ENCODE measurements at places on chromosomes 4 and X. TPM values are rescaled to one million over a fixed set of nuclear protein-coding genes. Genes with fewer than 3 reads are reported as not detected.

The SLIT2 gene
- 8.5 TPM for total RNA-seq

- peak; percentile 43 for DNase-seq
These were observed 13.5 kb downstream of the ASB11 start for GRCh38 chrX:15301924-15302323.

DNA sequence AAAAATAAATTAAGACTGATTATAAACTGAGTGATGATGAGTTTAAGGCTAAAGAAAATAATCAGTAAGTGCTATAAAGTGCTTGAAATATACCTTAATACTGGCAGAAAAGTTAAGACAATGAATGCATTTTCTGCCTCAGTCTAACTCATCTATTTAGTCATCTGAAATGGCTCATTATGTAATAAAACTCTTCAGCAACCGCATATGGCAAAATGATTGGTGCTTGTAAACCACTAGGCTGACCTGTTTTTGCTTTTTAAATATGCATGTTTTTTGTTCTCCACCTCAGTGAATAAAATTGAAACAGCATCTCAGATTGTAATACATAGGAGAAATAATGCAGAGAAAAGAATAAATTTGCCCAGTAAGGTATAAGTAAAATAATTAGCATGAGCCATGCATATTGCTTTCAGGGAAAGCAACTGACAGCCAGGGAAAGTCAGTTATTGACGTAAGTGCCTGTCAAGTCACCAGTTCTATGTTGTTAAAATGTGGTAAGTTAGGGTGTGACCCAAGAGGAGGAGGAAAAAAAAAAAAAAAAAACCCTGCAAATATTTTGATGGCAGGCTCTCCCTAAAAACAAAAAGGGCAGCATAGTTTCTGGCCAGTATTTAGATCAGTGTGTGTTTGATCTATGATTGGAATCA, 167.5 kb downstream of the PALLD start:
- no peak for DNase-seq

GRCh38 chr4:187910741-187911140, 84.8 kb upstream of the ZFP42 start:
- no peak for DNase-seq

- DNase-seq = no peak
These were observed 75.7 kb downstream of the CPEB2 start for GRCh38 chr4:15077969-15078368.

DNA sequence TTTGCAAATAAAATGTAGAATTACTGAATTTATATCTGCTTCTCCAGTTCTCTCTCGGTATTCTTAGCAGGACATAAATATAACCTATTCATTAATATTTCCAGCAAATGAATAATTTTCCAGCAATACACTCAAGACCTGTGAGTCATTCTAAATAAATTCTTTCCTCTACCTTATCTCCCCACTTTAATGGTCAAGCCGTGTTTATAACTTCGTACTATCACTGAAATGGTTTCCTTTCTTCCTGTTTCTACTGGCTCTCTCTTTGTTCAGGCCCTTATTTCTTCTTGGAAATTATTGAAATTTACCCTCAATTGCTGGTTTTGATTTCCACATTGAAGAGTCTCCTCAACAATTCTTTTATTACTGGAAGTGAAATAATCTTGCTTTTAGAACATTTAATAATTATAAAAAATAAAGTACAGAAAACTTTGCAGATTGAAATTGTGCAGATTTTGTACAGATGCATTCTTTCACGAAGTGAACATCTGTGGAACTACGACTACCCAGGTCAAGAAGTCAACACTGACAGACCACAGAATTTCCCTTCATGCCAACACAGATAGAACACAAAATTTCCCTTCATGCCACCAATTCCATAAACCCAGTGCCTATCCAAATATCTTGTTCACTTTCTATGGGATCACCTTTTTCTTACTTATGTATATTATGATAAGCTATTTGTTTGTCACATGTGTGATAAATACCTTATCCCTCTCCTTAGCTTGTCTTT, 205.7 kb downstream of the FAT4 start:
- no peak for DNase-seq

GRCh38 chr4:64539234-64539849, 130.1 kb upstream of the TECRL start:
- DNase-seq = no peak

The TAF7L gene
- not detected for total RNA-seq

The POU3F4 gene
- not detected for total RNA-seq

- DNase-seq = no peak
These were observed 12.7 kb upstream of the STARD8 start for GRCh38 chrX:68634649-68635227.

GRCh38 chr4:55439023-55439422, 43.3 kb downstream of the TMEM165 start:
- DNase-seq = no peak

DNA sequence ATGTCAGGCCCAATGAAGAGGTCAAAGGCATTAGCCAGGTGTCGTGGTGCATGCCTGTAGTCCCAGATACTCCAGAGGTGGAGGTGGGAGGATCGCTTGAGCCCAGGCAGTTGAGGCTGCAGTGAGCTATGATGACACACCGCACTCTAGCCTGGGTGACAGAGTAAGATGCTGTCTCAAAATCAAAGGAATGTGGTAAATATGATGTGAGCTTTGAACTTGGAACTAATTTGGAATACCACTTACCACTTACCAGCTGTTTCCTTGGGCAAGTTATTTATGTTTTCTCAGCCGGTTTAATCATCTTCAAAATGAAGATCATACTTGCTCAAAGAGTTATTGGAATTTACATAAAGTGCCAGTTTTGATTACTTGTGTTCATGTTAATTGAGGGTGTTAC, 23.8 kb upstream of the SEPSECS start:
- no peak for DNase-seq

DNA sequence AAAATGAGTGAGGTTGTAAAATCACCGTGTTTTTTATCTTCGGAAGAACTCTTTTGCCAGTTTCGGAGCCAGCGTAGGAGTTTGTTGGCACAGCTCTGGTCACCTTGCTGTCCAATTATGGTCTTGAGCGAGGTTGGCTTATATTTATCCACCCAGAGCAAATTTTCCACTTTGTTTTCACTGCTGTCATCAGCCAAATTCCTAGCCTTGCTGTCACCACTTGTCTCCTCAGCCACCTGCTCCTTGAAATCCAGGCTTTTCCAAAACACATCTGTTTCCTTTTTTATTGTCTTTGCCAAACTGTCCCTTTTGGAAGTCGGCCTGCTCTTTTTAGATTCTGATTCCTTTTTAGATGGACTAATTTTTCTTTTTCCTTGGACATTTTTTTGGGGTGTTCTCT, 57.6 kb downstream of the RFC1 start:
- DNase-seq = no peak

DNA sequence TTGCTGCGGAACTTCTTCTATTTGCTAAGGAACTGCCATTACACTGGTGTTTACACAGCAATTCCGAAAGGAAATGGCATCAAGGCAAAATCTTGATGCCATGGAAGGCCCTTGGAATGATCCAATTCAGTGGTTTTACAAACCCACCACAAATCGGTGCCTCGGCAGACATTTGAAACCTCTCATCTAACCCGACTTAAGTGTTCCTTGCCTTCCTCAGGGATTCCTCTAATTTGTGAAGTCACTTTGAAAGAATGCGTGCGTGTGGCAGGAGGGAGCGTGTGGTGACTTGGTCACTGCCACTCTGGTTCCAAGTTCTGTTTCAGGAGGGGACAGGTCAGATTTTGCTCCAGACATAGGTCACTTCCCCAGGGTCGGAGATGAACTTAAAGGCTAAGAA, 4.8 kb downstream of the NOP14 start:
- DNase-seq = no peak

DNA sequence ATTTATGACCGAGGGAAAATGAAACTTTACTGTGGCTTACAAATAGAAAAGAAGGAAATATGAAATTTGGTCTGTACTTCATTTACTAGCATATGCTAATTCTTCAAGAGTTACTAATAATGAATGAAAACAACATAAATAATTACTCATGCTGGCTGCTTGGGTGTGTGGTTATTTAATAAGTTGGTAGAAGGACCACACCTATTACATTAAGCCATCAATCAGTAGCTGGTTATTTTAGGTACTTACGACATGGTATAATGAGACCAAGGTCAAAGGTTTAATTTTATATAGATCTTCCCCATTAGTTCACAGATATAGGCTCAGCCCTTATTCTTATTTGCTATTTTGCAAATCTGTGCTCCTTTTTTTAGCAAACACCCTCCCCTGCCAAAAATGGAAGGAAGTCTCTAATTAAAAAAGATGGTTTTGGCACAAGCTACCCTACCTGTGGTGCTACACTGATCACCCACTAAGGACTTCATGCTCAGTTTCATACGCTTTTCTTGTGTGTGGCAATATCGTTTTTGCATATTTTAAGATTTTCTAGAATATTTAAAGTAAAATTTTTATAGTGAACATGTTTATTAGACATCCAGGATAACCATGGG, 14.1 kb downstream of the TMPRSS11D start:
- DNase-seq = no peak

DNA sequence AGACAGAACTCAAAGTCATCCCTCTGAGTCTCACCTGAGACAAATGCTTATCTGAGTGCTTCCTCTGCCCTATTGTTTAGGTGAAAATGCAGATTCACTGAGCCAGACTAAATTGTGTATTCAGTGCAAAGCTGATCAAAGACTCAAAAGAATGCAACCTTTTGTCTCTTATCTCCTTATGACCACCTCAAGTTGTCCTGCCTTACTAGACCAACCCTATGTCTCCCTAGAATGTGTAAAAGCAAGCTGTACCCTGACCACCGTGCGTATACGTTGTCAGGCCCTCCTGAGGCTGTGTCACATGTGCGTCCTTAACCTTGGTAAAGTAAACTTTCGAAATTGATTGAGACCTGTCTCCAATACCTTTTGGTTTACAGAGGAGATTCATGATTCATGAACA, 63.6 kb upstream of the SH3RF1 start:
- DNase-seq = no peak

- no peak for DNase-seq
These were observed 11.5 kb upstream of the HDAC8 start for GRCh38 chrX:72584163-72584562.

- no peak for DNase-seq
These were observed 16.2 kb downstream of the ANK2 start for GRCh38 chr4:113065629-113066028.

GRCh38 chr4:152605641-152606335, 69.9 kb upstream of the FBXW7 start:
- no peak for DNase-seq

DNA sequence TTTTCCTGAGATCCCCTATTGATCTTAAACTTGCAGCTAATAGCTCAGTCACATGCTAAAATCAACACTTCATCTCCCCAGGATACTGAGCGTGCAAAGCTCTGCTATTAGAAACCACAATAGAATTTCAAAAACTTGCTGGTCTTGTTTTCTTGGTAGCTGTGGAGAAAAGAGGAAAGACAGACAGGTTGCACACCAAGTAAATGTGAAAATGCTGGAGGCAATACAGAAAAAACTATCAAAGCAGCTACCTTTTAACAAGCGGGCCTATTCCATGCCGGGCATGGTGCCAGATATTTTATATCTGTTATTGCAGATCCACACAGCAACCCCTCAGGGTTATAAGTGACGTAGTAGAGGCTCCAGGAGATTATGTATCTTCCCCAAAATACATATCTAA, 171.9 kb downstream of the DCTD start:
- DNase-seq = no peak
